NCI-H1694 (cell line): ENCODE measurements at places on chromosomes 3 and 15.

DNA sequence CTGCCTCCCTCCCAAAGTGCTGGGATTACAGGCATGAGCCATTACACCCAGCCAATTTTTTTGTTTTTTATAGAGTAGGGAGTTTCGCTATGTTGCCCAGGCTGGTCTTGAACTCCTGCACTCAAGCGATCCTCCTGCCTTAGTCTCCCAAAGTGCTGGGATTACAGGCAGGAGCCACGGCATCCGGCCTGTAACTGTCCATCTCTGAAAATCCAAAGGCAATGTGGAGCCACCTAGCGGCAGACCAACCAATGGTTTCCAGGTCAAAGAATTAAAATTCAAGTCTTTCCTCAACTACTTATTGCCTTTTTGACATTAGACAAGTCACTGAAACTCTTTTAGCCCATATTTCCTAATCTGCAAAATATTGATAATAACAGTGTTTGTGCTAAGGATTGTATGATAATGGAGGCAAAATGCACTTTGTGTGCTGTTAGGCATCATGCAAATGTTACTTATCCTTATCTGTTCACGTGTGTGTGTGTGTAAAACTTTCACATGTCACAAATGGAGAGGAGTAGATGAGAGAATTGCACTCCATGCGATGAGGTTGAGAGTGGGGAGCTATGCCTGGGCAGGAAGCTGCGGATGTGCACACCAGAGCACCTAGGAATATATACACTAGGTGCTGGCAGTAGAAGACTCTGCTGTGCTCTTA, 48.7 kb downstream of the COL8A1 start:
- peak; percentile 13 for DNase-seq

DNA sequence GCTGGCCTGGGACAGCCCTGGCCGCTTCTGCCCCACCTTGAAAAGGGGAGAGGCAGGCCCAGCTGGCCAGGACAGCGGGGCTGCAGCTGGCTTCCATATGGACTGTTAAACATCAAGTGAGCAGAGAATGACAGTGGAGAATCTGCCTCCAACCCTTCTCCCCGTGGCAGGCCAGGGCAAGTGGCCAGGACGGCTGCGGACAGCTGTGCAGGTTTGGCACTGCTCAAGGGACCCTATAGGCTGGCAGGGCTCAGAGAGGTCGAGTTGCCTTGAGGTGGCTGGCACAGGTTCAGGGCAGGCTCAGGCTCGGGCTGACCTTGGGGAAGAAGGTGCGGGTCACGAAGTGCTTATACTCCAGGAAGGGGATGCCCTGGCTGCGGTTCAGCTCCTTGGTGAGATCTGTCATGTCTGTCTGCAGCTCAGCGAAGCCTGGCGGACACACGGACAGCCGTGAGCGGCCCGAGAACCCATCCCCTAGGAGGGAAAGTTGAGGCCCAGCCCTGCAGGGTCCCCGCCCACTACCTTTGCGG, 24.3 kb downstream of the H1-8 start:
- peak; percentile 24 for DNase-seq

- no peak for DNase-seq
Observed at GRCh38 chr3:87088993-87089841, 98.3 kb upstream of the VGLL3 start.

DNA sequence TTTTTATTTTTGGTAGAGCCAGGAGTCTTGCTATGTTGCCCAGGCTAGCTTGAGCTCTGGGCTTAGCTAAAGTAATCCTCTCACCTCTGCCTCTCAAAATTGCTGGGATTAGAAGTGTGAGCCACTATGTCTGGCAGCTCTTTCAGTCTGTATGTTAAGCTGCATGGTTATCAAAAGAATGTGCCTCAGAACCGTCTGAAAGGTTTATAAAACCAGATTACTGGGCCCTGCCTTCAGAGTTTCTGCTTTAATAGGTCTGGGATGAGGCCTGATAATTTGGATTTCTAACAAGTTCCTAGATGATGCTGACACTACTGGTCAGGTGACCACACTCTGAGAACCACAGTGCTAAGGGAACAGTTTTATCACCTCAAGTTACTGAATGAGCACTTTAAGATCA, 34.6 kb downstream of the SENP5 start:
- DNase-seq: no peak
